AG04449 (cell line): ENCODE measurements at places on chromosomes 7 and 10.
A peak's percentile ranks its signal among the peaks of the same experiment; 100 is the strongest.

- no peak for DNase-seq
Measured at GRCh38 chr10:10508211-10508610, 509.5 kb upstream of the CELF2 start.

- DNase-seq = no peak
Measured at GRCh38 chr7:88599528-88599927, 160.0 kb upstream of the ZNF804B start.

DNA sequence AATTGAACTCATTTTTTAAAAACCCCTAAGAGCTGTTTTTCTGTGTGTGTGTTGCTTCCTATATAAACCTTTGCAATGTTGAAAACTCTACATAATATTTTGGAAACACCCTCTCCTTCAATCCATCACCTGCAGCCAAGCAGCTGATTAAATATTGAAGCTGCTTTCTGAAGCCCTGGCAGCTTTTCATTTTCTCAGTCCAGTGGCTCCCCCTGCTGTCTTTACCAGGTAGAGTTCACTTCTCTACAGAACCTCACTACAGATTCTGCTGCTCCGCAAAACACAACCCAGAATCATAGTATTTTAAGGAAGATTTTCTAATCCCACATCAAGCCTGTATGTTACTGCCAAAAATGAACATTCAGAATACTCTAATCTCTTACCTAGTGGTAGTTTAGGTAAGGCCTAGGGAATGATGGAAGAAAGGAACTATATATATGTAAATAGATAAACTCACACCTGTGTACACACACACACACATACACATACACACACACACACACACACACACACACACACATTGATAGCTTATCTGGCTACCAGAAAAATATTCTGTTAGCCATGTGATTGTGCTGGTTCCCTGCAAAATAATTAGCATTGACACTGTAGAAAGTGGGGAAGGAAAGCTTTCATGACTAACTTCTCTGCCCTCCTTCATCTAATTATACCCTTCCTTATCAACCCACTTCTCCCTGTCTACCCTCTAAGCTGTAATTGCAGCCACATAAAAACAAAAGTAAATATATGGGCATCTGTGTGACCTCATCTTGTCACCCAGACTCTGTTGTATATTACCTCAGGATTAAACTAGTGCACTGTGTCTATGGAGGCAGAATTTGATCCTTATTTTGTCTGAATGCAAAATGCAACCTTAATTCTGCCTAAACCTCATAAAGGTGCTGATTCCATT, 229.5 kb upstream of the FZD1 start:
- DNase-seq = no peak

DNA sequence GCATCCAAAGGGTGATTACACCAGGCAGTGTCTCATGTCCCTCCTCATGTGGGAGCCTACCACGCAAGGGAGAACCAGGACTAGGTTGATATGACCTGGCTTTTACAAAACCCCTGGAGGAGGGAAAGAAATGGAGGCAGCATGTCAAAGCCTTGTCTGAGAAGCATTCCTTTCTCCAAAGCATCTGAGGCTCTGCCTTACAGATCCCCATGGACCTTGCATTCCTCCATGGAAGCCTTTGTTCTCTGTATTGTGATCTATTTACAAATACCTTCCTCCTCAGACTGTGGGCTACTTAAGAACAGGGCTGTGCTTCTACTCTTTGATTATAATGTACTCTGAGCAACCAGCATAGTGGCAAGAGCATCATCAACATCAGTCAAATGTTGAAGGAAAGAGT, 197.0 kb downstream of the PLXNA4 start:
- DNase-seq = no peak

DNA sequence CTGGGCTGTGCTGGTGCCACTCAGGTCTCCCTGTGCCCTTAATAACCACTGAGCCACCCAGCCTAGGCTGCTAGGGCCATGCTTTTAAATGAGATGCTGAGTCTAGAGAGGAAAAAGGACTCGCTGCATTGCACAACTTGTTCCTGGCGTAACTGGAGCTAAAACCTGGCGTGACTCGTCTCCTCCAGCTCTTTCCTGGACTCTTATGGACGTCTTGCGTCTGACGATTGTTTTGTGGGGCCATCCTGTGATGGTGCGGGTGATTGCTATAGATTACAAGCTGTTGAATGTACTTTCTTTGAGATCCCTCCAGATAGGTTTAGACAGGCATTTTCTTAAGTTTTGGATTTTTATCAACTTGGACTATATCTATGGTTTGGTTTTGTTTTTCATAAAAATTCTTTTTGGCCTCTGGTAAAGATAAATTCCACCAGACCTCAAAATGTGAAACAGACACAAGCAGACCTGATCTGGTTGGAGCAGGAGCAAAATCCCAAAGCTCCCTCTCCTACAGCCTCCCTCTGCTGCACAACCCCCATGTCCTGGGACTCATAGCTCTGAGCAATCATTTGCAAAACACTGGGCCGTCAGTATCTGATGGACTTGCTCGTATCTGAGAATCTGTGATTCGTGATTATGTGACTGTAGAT, 230.3 kb downstream of the ARHGAP12 start:
- DNase-seq = peak; percentile 36

DNA sequence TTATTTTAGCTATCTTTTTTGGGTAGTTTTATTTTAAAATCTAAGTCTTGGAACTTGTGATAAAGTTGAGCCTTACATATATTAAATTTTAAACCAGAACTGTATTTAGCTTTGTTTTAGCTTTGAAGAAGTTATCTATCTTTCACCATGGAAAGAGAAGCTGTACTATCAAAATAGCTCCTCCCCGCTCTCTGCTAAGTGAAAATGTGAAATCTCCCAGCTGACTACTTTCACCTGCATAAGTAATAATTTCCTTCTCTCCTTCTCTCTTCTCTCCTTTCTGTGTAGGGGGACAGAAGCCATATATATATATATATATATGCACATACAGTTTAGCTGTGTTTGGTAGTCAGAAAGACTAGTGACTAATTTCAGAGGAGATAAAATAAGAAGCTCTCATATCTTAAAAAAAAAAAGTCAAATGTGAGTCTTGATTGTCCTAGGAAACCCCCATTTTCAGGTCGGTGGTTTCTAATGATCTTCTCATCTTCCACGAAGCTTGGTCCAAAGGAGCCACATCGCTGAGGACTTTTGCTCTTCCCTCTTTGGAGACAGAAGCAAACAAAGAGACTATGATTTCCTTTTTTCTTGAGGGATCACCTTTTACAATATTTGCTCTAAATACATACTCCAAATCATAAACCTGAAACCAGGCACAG, 30.6 kb upstream of the GDI2 start:
- DNase-seq = no peak

DNA sequence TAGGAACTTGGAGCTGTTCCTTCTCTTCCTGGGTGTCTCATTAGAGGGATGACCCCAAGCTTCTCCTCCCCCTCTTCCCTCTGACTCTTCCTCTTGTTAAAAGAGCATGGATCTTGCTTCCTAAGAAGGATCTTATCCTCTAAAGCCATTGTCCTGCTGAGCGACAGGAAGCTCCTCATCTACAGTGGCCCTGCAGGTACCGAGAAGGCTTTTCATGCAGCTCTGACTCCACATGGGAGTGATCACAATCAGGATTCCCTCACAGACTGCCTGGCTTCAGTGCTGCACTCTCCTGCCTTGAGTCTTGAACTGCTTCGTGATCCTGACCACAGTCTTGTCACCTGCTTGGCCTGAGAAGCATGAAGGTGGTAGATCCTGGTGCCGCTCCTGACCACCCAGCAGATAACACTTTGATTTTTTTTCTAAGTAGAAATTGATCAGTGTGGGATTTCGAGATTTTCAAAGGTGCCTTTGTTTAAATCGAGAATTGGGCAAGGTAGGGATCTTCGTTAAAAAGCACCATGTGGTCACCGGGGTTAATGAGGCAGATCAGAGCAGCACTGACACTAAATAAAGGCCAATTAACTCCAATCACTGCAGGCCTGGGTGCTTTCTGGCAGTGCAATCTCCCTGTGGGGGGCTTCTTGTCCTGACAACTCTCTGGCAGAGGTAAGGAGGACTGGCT, 376.4 kb downstream of the NRG3 start:
- no peak for DNase-seq

DNA sequence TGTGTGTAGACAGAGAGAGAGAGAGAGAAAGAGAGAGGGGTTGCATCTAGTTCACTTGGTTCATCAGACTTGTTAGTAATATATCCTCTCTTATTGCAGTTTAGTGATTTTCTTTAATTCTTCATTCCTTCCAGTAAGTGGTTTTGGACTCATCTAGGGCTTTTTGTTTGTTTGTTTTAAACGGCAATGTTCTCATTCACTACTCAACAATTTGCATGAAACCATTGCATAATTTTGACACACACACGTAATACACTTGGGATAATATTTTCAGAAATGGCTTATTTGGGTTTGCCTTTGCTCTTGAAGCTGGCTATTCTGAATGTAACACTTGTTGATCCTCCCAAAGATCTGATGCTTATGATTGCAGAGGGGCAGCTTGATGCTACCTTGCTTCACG, 16.4 kb upstream of the ZNF32 start:
- no peak for DNase-seq

DNA sequence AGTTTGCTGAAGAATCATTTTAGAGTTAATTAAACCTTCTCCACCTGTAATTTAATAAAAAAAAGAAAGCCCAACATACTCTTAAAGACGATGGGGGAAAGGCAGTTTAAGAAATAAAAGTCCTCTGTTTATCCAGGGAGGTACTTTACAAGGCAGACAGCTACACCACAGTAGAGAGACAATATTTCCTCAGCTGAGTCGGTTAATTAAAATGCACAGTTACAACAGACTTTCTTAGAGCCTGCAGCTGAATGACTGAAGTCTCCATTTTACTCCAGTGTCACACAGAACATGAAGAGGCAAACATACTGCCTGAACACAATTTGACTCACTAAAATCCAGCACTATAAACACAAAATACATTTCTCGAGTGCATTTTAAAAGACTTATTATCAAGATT, 15.1 kb downstream of the LRRTM3 start:
- DNase-seq = no peak

DNA sequence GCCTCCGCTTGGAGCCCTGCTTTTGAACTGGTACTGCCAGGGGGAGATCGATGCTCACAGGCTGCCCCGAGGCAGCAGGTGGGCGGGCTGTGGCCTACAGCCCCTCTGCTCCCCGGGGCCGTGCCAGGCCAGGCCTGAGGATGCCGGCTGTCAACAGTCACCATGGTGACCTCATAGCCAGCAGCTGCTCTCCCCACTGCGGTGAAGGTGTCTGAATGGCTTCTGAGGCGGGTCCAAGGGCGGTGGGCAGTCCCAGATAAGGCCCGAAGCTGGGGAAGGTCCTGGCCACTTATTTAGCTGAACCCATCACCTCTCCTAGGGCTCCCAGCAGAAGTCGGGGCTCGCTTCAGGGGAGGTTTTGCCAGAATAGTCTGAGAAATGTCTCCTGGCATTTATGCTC, 179.3 kb downstream of the ARHGAP12 start:
- DNase-seq = no peak

- DNase-seq = no peak
Measured at GRCh38 chr7:120998996-120999565, 10.6 kb downstream of the CPED1 start.

DNA sequence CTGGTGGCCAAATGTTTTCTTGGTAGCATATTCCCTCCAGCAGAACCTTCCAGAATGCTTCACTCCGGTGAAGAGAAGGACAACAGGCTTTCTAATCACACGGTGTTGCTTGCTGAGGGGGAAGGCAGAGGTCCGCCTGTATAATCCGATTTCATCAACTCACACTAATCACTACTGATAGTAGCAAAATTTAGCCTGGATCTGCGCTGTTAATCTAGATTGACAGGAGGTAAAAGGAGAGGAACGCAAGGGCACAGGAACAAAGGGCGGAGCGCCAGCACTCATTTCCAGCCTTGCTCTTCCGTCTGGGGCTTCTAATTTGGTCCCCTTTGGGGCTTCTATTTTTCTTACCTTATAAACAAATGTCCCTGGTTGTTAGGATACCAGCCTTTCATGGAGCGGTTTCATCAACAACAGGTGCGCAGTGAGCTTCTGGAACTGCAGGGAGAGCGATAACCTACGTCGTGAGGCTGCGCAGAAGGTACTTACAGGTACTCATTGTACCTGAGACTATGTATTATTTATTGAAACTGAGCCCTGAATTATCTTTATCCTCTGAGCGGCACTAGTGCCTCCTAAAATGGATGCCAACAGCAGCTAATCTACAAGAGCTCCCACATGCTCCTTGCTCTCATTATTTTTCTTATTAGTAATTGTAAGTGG, 150.6 kb downstream of the CACNB2 start:
- no peak for DNase-seq

GRCh38 chr10:92689663-92690210, at the start of gene HHEX:
HHEX (plus strand) TSS chr10:92689955; CDS start chr10:92689987, 32 bp downstream.
- DNase-seq = no peak

DNA sequence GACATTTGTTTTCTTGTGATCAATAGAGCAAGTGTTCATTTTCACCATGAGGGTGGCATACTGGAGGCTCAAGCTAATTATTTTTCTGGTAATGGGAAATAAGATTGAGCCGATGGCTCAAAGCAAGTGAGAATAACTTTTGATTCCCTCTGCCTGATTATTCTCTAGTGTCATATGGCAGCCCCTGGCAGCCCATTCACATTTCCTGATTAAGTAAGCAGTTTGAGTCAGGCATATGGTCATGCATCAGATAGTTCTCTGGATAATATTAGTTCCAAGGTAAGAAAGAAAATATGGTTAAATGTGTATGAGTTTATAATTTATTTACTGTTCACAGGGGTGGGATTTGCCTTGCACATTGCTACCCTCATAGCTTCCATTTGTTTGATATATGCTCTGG, 109.2 kb downstream of the DYNC1I1 start:
- no peak for DNase-seq

GRCh38 chr10:77210645-77211044, 427.0 kb downstream of the KCNMA1 start:
- no peak for DNase-seq

- no peak for DNase-seq
Measured at GRCh38 chr10:116909307-116909706, 60.0 kb downstream of the ENO4 start.

- DNase-seq = no peak
Measured at GRCh38 chr10:23826421-23826820, 382.5 kb upstream of the KIAA1217 start.
